ENCODE measurements at places on chromosomes 11 and 22. TPM values are rescaled to one million over a fixed set of nuclear protein-coding genes. Genes with fewer than 3 reads are reported as not detected.
A peak's percentile ranks its signal among the peaks of the same experiment; 100 is the strongest.

GRCh38 chr11:103035791-103036434, 56.0 kb downstream of the DCUN1D5 start:
- H3K36me3 ChIP-seq: peaks cover 3% of the 10 kb centered on the region
- no peaks in the 10 kb centered on the region for H3K27me3 ChIP-seq
- DNase-seq: peak; percentile 47
- H3K27ac ChIP-seq: peak overlapping the region; percentile 83
- peaks cover 29% of the 10 kb centered on the region for H3K4me1 ChIP-seq
- H3K4me3 ChIP-seq: peak overlapping the region; percentile 9

DNA sequence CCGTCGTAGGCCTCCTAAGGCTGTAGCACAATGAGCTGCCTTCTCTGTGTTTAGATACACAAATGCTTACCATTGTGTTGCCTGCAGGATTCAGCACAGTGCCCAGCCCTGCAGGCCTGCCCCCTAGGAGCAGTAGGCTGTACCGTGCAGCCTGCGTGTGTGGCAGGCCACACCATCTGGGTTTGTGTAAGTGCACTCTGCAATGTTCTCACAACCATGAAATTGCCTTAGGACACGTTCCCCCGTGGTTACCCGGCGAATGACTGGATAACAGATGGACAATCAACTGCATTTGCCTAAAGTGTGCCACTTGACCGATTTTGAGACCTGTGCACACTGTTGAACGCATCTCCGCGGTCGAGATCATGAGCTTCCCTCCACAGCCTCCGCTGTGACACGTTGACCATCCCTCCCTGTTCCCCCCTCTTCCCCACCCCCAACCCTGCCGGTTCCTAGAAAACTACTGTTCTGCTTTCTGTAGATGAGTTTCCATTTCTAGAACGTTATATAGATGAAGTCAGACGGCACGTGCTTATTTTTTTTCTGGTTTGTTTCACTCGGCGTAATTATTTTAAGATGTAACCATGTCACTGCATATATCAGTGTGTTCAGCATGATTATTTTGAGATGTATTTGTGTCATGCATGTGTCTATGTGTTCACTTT, 22.2 kb upstream of the CTSD start:
- no peak overlapping the region for H3K4me3 ChIP-seq
- no peaks in the 10 kb centered on the region for H3K4me1 ChIP-seq
- H3K27me3 ChIP-seq: peaks cover 8% of the 10 kb centered on the region
- no peaks in the 10 kb centered on the region for H3K36me3 ChIP-seq

DNA sequence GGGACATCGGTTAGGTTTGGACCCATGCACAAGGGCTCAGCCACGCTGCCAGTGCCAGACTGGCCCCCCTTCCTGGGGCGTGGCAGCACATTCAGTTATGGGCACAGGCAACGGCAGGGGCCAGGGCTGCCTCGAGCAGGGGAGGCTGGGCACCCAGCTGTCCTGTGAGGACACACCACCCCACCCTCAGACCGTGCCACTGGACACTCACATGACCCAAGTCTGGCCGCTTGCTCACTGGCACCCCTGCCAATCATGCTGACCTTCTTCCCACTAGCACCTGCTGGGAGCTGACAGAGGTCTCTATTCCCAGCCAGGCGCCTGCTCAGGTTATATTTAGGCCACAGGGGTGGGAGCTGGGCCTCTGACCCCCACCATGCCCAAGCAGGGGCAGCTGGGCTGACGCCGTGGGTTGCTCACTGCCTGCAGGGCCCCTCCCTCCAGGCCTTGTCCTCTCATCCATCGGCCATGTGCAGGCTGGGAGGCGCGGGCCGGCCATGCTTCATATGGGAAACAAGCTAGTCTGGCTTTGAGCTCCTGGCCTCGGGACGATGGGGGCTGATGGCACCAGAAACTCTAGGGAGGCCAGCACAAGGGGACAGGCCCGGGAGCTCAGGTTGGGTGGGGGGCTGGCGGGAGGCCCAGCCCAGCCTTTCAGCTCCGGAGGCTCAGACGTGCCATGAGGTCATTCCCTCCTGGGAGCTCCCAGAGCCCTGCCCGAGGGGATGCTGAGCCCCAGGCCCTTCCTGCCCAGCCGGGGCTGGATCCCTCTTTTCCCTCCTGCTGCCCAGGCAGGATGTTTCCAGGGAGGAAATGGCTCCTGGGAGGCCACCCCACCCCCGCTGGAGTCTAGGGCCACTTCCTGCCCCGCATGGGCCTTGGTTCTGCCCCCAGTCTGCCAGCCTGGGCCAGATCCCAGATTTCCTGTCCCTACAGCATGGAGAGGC, 15.2 kb upstream of the TBX1 start:
- H3K4me1 ChIP-seq: no peaks in the 10 kb centered on the region
- no peaks in the 10 kb centered on the region for H3K27me3 ChIP-seq
- no peaks in the 10 kb centered on the region for H3K36me3 ChIP-seq
- no peak overlapping the region for H3K4me3 ChIP-seq
- H3K27ac ChIP-seq: no peak overlapping the region

GRCh38 chr11:71302911-71303310, 50.5 kb upstream of the SHANK2 start:
- no peak overlapping the region for H3K27ac ChIP-seq
- H3K36me3 ChIP-seq: no peaks in the 10 kb centered on the region
- H3K4me1 ChIP-seq: no peaks in the 10 kb centered on the region
- H3K4me3 ChIP-seq: no peak overlapping the region
- no peaks in the 10 kb centered on the region for H3K27me3 ChIP-seq

DNA sequence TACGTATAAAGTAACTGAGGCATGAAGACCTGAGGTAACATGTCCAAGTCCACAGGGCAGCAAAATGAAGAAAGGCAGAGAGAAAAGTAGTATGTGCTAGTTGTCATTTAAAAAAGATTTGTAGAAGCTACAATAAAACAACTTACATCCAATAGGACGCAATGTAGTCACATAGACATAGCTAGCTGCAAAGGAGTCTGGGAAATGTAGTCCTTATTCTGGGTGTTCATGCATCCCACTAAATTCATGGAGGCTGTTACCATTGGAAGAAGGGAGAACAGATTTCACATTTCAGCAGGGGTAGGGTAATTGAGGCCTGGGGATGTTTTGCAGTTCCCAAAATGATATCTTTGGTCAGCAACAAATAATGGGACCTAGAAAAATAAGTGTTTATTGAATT, 571.4 kb downstream of the MIAT start:
- H3K36me3 ChIP-seq: no peaks in the 10 kb centered on the region
- H3K4me3 ChIP-seq: no peak overlapping the region
- DNase-seq: no peak
- H3K4me1 ChIP-seq: no peaks in the 10 kb centered on the region
- H3K27ac ChIP-seq: no peak overlapping the region

DNA sequence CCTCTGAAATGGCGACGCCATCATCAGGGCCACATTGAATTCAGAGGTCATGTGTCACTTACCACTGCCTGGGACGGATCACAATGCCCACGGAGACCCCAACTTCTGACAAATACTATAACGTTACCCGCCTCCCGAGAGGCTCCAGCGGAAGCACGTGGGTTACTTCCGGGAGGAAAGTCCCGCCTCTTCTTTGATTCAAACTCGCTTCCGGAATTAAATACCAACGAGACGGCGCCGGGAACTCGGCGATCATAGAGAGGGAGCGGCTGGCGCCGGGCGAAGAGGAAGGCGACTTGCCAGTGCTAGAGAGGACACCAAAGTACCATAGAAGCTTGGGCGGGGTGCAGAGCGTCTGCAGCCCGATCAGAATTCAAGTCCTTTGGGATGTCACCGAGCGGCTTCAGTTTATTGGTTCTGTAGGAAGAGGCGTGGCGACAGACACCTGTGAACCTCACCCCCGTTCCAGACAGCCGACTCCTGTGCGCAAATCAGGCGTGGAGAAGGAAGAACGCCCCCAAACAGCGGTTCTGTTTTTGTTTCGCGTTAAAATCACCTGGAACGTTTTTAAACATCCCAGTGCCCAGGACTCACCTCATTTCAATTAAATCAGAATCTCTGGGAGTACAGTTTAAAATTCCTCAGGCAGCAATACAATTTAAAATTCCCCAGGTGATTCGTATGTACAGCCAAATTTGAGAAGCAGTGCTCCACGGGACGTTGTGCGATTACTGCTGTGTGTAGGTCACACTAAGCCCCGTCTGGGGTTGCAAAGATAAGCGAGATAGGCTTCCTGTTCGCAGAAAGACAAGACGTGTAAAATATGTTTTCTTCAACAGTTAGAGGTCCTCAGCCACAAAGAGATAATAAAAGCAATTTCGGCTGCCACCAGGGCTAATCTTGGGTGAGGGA, at the start of gene TIMM10:
Gene TIMM10, minus strand, starts transcription at position 159 of the 912 bp plus-strand sequence. CDS start 565 bp downstream, outside the sequence.
- peak; percentile 92 for DNase-seq
- H3K36me3 ChIP-seq: peaks cover 14% of the 10 kb centered on the region

DNA sequence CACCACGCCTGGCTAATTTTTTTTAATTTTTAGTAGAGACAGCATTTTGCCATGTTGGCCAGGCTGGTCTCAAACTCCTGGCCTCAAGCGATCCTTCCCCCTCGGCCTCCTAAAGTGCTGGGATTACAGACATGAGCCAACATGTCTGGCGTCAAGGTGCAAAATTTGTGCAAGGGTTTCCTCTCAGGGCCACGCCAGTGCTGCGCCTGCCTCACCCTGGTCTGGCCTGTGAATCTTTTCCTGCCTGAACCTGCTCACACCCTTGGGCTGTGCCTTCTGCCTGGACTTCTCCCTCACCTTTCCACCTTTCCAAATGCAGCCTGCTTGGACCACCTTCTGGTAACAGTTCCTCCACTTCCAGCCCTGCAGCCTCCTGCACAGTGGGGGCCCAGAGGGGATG, 43.4 kb downstream of the MCM5 start:
- H3K4me1 ChIP-seq: peaks cover 7% of the 10 kb centered on the region
- no peak overlapping the region for H3K27ac ChIP-seq
- H3K4me3 ChIP-seq: no peak overlapping the region
- H3K27me3 ChIP-seq: no peaks in the 10 kb centered on the region
- peaks cover 10% of the 10 kb centered on the region for H3K36me3 ChIP-seq
- no peak for DNase-seq

GRCh38 chr11:105862736-105863367, 159.2 kb downstream of the MSANTD4 start:
- H3K4me3 ChIP-seq: no peak overlapping the region
- no peak overlapping the region for H3K27ac ChIP-seq
- peaks cover 3% of the 10 kb centered on the region for H3K27me3 ChIP-seq
- no peaks in the 10 kb centered on the region for H3K4me1 ChIP-seq
- no peak for DNase-seq

DNA sequence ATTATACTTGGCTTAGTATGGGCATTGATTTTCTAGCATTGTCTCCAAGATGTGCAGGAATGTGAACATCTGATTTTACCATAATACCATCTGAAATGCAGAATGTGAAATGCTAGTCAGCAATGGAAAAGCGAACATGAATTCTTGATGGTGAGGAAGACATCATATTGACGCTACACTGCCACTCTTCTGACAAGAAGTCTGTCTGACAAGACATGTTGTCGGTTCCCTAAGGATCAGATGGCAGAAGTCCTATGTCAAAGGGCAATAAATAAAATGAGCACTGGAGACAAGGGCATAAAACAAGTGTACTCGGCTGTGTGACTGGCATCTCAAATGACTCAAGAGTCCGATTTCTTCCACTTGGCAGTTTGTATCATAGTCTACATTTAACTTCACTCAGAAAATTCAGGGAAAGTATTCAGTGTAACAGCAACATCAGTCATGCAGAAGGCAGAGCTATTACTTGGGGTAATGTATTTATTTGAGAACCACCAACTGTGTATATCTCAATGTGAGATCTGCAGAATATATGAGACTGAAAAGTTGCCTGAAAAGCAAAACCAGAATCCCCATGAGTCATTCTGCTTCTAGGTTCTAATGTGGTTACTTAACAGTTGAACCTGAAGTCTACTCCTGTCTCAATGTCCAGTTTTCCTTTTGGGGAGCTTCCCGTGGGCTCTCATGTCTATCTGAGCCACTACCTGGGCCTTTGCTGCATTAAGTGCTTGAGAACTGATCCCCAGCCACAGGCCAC, 51.5 kb downstream of the SLC17A6 start:
- H3K4me3 ChIP-seq: no peak overlapping the region
- H3K27me3 ChIP-seq: no peaks in the 10 kb centered on the region
- no peaks in the 10 kb centered on the region for H3K36me3 ChIP-seq

- peaks cover 5% of the 10 kb centered on the region for H3K27me3 ChIP-seq
- no peak overlapping the region for H3K4me3 ChIP-seq
- H3K36me3 ChIP-seq: peaks cover 3% of the 10 kb centered on the region
Observed at GRCh38 chr11:35105319-35106079, 33.5 kb upstream of the CD44 start.

DNA sequence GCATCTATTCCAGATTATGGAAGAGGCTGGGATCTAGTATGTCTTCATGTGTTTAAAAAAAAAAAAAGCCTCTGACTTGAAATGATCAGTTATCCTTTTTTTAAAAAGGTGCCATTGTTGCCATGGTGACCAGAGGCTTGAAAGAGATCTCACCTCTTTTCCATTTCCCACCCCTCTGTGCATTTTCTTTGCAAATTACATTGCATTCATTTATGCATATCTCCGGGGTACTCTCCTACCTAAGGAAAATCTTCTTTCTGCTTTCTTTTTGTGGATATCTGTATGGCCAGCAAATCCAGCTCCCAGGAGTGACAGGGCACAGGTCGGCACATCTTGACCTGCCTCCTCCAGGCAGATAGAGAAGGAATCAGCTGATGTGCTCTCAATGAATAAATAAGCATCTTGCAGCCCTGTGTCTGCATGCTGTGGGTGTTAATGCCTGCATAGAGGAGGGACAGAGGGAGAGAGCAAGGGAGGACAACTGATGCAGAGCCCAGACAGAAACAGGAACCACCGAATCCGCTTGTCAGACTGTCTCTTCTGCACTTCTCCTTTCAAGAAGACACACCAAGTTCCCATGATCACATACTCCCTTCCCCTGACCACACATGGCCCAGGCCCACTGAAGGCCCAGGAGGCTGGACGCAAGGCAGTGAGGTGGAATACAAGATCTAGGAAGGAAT, 50.9 kb downstream of the CWC15 start:
- peaks cover 4% of the 10 kb centered on the region for H3K27me3 ChIP-seq
- no peak for DNase-seq
- no peak overlapping the region for H3K4me3 ChIP-seq
- peaks cover 23% of the 10 kb centered on the region for H3K4me1 ChIP-seq

DNA sequence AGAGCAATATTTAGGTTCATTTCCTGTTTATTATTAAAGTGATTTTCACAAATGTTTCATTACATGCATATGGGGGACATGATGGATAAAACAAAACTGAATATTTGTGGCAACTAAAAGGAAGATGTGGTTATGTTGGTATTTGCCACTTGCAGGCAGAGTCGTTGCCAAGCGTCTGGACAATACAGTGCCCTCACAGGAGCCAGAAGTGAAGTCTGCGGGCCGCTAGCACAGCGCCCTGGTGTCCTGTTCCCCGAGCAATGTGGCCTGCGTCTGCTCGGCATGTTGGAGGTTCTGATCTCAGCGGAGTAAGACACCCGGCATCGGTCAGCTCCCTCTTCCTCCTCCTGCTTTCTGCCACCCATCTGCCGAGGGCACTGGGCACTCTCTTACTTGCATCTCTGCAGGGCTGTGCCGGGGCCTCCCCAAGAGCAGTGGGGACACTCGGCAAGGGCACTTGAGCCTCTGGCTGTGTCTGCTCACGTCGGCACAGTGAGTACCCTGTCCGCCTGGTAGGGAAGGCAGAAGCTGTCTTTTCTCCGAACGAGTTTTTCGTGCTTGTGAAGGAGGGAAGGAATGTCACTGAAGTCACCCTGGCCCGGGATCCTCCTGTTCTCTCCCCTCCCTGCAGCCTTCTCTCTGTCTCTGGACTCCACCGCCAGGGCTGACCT, 10.5 kb upstream of the TTLL12 start:
- H3K36me3 ChIP-seq: no peaks in the 10 kb centered on the region
- peaks cover 19% of the 10 kb centered on the region for H3K27me3 ChIP-seq
- H3K4me1 ChIP-seq: no peaks in the 10 kb centered on the region
- H3K4me3 ChIP-seq: no peak overlapping the region
- no peak overlapping the region for H3K27ac ChIP-seq

The ADAMTS8 gene
- total RNA-seq: not detected

The CCDC73 gene
- total RNA-seq: not detected

The PTPN5 gene
- total RNA-seq: not detected

The CD3G gene
- 145 TPM for total RNA-seq

The OR51B2 gene
- total RNA-seq: not detected

The PLA2G6 gene
- total RNA-seq: 34.9 TPM

The NLRP14 gene
- total RNA-seq: 0.10 TPM

The PIWIL4 gene
- 0.41 TPM for total RNA-seq

The ANO9 gene
- 33.1 TPM for total RNA-seq
